Fibroblast of the aortic adventitia (primary cell): ENCODE measurements at places on chromosomes 7 and 10.

GRCh38 chr10:126207313-126207771, 180.9 kb downstream of the ADAM12 start:
- DNase-seq: peak; percentile 84

GRCh38 chr10:24759672-24760071, 36.0 kb upstream of the ARHGAP21 start:
- no peak for DNase-seq

DNA sequence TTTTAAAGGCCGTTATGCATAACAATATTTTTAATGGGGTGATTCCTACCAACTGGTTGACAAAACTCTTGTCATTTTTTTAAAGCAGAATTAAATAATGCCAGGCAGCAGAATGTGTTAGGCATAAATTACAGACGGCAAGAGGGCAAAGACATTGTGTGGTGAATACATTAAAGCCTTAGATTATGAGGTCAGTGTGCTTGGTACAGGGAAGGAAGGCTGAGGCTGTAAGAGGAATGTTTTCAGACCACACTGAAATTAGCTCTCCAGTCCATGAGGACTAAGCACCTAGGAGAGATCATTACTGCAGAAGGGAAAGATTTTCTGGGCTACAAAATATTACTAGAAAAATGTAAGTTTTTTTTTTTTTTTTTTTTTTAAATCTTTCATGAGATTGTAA, 312.8 kb upstream of the PRKCQ start:
- no peak for DNase-seq

DNA sequence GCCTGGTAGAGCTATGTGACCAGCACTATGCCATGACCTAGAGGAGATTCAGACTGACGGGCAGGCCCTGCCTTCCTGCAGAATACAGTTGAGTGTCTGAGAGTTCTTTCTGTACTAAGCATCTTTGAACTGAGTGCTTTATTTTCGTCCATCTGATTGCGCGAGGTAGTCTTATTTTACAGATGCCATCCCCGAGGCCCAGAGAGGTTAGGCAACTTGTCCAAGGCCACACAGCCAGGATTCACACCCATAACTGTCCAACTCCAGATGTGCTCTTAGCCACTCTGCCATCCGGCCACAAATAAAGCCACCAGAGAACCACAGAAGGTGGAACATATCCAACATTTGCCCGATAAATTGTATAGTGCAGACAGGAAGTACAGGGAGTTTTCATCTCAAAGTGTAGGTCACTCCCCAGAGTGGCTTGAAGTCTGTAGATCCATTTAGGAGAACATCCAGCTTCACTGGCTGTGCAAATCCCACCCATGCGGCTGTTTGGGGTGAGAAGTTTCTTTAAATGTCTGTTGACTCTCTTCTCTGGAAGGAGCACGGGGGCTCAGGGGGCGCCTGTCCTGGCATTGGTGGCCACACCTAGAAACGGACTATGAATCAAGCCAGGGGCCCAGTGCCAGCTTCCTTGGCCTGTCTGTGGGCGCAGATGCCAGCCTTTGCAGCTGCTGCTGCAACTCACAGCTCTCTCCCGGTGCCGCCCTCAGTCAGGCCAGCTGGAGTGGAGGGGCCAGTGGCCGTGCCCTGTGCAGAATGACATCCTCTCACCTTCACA, 11.1 kb downstream of the CHST3 start:
- no peak for DNase-seq

DNA sequence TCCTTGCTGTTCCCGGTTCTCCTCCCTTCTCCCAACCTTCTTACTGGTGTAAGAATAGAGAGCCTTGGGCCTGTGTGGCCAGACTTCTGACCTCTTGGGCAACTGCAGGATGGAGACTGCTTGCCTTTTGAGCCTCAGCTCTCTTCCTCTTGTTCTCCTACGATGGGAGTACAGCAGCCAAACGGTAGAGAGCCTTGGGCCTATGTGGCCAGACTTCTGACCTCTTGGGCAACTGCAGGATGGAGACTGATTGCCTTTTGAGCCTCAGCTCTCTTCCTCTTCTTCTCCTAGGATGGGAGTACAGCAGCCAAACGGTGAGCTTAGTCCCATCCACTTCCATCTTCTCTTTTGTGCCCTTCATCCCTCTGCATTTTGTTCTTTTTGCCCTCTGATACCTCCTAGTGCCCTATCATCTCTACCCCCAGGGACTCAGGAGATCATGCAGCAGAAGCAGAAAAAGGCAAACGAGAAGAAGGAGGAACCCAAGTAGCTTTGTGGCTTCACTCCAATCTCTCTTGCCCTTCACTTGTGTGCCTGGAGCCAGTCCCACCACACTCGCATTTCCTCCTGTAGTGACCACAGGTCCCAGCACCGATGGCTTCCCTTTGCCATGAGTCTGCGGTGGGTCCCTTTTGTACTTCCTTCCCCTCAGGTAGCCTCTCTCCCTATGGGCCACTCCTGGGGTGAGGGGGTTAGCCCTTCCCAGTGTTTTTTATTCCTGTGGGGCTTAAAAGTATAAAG, 15.3 kb downstream of the SLC25A13 start:
- DNase-seq: no peak

DNA sequence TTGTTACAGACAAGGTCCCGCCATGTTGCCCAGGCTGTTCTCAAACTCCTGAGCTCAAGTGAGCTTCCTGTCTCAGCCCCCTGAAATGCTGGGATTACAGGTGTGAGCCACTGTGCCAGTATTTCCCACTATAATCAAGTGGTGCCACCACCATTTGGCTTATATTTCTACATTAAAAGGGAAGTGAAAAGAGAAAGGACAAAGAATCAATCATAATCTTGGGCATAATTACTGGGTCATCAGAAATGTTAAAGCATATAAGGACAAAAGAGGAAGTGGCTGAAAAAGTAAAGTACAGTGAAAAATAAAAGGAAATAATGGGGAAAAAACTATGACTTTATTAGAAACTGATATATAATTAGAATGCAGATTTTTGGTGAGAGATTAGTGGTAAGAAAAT, 25.7 kb upstream of the ENTPD1 start:
- no peak for DNase-seq

- no peak for DNase-seq
These were observed 191.2 kb downstream of the CSTF2T start for GRCh38 chr10:51508156-51508555.

DNA sequence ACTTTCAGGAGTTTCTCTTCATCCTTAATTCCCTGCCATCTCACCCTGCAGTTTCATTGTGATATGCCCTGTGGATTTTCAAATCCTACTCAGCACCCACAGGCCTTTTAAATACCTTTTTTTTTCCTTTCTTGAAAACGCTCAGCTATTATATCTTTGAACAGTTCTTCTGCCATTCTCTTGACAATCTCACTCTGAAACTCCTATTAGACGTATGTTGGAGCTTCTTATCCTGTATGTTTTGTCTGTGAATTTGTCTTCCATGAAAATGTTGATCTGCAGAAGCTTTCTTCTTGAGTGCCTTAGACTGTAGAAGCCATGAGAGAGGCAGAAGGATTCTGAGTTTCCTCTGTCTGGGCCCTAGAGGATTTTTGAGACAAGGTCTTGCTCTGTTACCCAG, 18.9 kb upstream of the YAE1 start:
- no peak for DNase-seq

DNA sequence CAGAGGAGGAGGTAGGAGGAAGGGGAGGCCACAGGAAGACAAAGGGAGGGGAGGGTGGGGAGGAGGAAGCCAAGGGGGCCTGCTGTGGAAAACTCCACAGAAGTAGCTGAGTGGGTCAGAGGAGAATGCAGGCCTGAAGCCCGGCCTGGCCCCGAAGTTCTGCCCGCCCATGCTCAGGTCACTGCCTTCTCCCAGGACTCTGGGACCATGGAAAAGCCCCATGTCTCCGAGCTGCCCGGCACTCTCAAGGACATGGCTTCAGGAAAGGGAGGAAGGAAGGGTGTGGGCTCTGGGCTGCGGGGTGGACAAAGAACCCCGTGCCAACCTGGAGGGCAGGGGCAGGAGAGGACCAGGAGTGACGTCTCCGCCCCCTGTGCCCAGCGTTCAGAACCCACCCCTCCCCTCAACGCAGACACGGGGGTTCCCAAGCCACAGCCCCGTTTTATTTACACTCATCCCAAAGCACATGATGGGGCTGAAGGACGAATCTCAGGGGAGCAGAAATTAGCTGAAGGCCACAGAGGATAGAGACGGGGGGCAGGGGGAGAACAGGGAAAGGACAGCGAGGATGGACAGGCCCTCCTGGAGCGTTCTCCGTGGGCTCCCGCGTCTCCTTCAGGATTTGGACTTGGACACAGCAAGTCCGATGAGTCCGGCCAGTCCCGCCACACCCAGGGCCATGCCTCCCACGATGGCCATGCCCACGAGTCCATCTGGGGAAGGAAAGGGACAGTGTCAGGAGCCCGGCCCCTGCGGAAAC, 1.8 kb upstream of the CLDN15 start:
- no peak for DNase-seq

GRCh38 chr10:124409696-124410095, 9.0 kb downstream of the OAT start:
- DNase-seq: peak; percentile 38

DNA sequence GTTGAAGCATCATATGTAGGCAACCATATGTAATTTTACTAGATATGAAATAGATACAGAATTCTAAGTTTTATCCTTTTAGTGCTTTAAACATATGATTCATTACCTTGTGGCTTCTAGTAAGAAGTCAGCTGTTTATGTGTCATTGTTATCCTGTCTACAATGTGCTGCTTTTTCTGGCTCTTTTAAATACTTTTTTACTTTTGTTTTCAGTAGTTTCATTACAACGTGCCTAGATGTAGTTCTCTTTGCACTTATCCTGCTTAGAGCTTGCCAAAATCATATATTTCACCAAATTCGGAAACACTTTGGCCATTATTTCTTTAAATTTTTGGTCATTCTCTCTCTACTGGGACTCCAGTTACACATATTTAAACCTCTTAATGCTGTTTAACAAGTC, 26.4 kb downstream of the YAE1 start:
- peak; percentile 88 for DNase-seq

- peak; percentile 71 for DNase-seq
These were observed 34.4 kb downstream of the PLEKHA8 start for GRCh38 chr7:30062587-30062986.

DNA sequence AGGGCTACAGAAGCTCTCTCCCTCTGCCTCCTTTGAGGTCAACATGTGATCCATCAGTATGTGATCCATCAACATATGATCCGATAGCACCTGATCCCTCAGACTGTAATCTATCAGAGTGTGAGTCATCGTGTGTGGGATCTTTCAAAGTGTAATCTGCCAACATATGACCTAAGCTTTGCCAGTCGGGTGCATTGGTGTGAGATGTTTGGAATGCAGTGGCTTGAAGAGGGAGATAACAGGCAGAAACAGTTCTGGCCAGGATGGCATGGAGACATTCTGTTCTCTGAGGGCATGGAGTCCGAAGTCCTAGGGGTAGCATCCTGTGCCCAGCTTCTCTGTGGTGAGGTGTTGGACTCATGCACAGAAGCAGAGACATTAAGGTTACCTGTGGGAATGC, 217.7 kb upstream of the ETV1 start:
- peak; percentile 21 for DNase-seq

GRCh38 chr10:93376372-93377293, 105.5 kb downstream of the MYOF start:
- DNase-seq: peak; percentile 95

DNA sequence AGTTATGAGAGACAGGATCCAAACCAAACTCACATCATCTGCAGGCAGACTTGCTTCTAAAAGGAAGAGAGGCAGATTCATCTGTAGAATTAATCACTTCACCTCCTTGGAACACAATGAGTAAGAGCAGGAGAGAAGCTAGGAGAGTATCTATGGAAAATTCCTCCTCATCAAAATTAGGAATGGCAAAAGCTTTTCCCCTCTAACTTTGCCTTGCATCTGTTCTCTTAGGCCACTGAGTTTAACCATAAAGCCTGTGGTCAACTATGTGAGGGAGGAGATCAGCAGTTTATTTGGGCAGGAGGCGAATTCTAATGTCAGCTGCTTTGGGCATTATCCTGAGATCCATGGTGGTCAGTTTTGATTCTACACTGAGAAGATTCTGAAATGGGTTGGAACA, 561.7 kb downstream of the GFRA1 start:
- no peak for DNase-seq

DNA sequence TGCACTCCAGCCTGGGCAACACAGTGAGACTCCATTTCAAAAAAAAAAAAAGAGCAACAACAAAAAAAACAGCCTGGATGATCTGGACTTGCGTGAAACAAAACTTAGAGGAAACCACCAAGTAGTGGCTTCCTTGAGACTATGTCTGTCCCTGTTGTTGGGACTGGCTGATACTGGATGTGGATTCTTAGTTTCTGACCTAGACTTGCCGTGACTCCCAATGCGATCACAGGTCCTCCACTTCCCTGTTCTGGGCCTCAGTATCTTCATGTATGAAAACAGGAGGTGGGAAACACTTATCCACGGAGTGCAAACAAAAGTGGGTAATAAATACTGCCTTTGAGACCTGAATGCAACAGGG, 125.7 kb downstream of the PRPF18 start:
- DNase-seq: no peak

- DNase-seq: no peak
These were observed 11.4 kb downstream of the PWWP2B start for GRCh38 chr10:132408367-132408781.

GRCh38 chr7:67487316-67487715, 490.7 kb downstream of the TYW1 start:
- no peak for DNase-seq

DNA sequence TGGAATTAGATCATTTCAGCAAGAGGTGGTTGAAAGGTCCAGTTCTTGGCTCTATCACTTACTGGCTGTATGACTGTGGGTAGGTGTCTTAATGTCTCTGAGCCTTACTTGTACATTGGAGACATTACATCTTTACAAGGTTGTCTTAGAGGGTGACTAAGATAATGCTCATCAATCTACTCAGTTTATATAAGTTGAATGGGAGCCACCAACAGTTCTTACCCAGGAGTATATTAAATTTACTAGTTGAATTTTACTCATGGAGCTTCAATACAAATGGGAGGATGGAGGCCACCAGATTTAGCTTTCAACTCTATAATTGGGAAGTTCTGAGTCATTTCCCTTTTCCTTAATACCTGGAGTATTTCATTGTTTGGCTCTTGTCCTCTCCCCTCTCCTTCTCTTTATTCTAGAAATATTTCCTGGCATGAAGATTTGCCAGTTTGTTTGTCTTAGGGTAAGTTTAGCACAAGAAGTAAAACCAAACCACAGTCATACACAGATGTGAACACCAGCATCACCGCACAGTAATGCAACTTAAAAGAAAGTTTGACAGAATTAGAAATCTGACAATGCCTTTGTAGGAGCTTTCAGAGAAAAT, 222.8 kb downstream of the LRMDA start:
- peak; percentile 89 for DNase-seq
